ENCODE measurements at places on chromosomes 7 and 10. TPM values are rescaled to one million over a fixed set of nuclear protein-coding genes. Genes with fewer than 3 reads are reported as not detected.

NPM3 gene
- 19.1 TPM for total RNA-seq

C10orf62 gene
- 0.19 TPM for total RNA-seq

OGDHL gene
- total RNA-seq: not detected

TMEM229A gene
- 0.10 TPM for total RNA-seq

ANKRD61 gene
- total RNA-seq: 0.42 TPM

ITPRID1 gene
- not detected for total RNA-seq

CPA4 gene
- 0.37 TPM for total RNA-seq

AZGP1 gene
- total RNA-seq: 0.33 TPM

DDC gene
- total RNA-seq: not detected

TFPI2 gene
- 4.9 TPM for total RNA-seq

PRLHR gene
- total RNA-seq: not detected

TMEM139 gene
- total RNA-seq: not detected

HTR7 gene
- 0.83 TPM for total RNA-seq

DYNC1I1 gene
- 15.8 TPM for total RNA-seq

DGKI gene
- 2.4 TPM for total RNA-seq

NRG3 gene
- total RNA-seq: 0.93 TPM

Measured in posterior vena cava (tissue), 2 donors.